ENCODE measurements at places on chromosomes 6 and 20.

DNA sequence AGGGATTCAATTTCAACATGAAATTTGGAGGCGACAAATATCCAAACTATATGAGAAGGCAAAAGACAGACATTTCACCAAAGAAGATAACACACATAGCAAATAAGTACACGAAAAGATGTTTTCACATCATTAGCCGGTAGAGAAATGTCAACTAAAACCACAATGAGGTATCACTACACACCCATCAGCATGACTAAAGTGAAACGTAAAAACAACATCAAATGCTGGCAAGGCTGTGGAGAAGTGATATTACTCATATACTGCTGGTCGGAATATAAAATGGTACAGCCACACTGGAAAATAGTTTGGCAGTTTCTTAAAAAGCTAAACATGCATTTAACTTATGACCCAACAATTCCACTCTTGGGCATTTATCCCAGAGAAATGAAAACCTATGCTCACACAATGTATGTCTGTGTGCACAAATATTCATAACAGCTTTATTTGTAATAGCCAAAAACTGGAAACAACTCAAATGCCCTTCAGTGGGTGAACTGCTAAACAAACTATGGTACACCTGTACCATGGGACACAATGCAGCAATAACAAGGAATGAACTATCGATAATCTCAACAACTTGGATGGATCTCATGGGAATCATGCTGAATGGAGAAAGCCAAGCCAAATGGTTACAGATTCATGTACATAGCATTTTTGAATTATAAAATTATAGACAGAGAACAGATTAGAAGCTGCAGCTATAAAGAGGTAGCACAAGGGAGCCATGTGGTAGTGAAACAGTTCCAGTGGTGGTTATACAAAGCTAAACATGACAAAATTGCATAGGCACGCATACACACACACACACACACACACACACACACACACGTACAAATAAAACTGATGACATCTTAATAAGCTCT lies 8.6 kb downstream of the ADAT2 start:
- DNase-seq, result no peak

DNA sequence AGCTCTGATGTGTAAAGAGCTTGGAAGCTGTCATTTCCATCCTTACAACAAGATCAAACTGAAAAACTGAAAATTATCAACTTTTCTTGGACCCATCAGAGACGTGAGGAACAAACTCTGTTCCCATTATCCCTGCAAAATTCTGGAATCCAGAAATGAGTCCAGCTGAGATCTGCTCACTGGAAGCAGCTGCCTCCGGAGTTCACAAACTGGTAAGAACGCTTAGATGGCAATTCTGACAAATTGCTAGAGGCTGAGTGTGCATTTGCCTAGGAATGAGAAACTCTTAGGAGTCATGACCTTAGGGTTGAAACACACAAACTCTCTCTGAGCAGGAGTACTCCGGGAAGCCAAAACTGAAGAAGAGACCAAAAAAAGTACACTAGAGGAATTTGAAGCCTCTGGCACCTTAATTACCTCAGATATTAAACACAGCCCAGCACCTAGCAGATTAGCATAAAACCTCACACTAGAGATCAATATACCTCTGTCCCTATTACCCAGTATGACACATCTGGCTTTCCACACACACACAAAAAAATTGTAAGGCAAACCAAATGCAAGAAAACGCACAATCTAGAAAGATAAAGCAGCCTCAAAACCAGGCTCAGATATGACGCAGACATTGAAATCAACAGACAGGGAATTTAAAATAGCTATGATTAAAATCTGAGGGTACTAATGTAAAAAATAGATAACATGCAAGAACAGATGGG lies 233.5 kb upstream of the SGK1 start:
- no peak for DNase-seq

DNA sequence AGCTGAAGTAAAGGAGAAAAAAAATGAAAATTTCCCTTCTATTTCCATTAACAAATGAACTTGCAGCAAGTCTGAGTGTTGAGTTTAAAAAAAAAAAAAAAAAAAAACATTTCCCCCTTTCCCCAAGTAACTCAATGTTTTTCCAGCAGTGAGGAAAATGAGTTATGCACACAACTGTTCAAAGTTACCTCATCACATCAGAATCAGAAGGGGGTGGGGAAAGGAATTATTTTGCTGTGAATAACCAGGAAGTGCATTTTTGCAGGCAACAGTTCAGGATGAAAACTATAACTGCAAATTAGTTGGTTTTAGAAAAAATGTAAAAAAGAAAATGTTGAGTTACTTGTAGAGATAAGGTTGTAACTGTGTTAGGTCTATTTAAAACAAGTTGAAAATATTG lies 568.9 kb upstream of the CITED2 start:
- no peak for DNase-seq

GRCh38 chr6:14210077-14210476 lies 92.5 kb downstream of the CD83 start:
- no peak for DNase-seq

DNA sequence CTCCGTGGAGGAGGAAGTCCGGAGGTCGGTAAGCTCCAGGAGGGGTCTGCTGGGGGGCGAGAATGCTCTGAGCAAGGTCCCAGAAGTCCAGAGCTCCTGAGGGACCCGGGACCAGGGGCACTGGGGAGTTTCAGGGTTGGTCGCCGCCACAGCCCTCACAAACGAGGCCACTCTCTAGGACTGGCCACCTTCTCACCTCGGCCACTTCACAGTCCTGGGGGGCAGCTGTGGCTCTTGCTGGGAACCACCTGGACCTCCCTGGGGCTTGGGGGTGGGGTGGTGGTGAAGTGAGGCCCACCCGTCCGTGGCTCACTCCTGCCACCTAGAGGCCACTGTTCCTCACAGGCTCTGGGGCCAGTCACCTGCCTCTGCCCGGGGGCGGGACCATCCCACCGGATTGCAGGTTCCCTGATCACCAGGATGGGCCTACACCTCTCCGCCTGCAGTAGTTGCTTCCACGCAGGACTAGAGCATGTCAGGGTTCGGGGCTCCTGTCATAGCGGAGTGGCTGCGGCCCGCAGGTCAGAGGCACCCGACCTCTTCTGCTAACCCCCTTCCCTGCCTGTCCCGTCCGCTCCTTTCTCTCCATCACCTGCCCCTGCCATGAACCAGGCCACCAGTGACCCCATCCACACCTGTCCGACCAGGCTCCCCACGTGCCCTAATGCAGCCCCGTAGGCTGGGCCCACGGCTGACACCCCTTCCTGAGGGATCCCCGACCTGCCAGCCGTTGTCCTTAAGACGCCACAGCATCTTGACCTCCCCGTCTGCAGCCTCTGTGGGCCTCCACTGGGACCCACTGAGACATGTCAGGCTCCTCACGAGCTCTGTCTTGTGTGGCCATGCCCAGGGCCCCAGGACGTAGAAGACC lies 5.1 kb upstream of the TCEA2 start:
- peak; percentile 50 for DNase-seq

DNA sequence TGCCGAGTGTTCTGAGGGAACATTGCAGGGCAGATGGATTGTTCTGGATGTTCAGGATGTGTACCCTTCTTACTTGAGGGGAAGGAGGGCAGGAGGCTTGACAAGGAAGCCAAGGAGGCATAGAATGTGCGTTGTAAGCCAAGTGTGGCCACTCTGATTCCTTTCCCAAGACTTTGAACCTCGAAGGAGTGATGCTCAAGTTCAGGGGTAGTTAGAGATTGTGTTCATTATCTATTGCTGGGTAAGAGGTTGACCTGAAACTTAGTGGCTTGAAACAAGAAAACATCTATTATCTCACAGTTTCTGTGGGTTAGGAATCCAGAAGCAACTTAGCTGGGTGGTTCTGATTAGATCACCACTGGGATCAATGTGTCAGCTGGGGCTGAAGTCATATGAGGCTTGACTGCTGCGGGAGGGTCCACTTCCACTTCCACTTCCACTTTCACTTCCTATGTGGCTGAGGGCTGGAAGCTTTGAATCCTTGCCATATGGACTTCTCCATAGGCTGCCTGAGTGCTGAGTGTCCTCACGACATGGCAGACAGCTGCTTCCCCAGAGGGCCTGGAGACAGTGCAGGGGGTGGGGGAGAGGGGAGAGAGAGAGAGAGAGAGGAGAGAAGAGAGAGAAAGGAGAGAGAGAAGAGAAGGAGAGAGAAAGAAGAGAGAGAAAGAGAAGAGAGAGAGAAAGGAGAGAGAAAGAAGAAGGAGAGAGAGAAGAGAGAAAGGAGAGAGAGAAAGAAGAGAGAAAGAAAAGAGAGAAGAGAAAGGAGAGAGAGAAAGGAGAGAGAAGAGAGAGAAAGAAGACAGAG lies 6.9 kb upstream of the CD40 start:
- no peak for DNase-seq

DNA sequence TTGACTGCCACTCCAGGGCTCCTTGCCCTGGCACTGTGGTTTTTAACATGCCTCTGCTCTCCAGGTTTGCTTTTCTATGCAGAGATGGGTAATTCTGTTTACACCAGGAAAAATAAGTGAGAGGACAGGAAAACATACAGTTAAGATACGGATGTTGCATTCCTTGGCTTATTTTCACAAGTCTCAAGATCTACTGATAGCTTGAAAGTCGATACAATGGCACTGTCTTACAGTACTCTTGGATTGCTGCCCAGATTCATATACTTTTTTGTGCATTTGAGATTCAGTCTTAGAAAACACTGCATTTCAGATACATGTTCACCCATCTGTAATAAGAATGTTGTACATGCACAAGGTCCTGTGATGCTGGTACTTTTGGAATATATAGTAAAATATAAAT lies 159.6 kb upstream of the FLRT3 start:
- no peak for DNase-seq

- no peak for DNase-seq
Observed at GRCh38 chr6:28794175-28795002, 129.4 kb downstream of the TRIM27 start.

DNA sequence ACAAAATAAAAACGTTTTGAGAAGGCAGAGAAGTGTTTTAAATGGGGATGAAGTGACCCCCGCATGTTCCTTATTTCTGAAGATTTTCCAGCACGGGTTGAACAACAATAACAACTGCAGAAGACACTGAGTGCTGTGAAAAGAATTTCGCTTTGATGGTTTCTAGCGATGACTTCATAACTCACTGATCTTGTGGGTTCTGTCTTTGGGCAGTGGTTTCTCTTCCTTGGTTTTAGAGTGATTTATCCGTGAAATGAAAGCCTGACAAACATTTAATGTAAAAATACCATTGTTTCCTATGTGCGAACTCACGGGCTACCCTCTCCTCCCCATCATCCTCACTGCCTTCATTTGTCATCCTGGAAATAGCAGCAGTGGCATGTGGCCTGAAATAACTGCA lies 793.9 kb downstream of the QKI start:
- DNase-seq, result no peak

- no peak for DNase-seq
Observed at GRCh38 chr6:11322252-11322885, 89.9 kb upstream of the NEDD9 start.

GRCh38 chr6:14903176-14904038 lies 342.5 kb upstream of the JARID2 start:
- DNase-seq, result no peak

DNA sequence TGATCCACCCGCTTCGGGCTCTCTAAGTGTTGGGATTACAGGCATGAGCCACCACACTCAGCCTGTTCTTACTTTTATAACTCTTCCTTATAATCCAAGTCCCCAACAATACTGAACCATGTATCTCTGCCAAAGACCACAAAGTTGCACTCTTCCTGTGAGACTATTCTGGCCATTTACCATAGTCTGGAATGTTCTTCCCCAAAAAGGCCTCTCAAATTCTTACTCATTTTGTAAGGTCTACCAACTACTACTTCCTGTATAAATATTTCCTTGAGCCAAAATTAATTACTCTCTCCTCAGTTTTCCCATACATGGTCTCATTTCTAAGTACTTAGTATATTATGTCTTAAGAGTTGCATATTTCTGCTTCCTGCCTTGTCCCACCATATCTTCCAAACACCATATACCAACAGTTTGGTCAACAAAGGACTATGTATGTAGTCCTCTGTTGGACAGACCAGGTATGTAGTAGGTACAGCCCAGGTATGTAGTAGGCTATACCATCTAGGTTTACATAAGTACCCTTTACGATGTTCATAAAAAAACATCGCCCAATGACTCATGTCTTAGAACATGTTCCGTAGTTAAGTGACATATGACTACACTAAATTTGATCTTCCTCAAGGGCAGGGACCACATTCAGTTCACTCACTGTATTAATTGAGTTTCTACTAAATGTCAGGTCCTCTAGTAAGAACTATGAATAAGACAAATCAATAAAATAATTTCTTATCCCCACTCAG lies 22.0 kb downstream of the RANBP9 start:
- no peak for DNase-seq

DNA sequence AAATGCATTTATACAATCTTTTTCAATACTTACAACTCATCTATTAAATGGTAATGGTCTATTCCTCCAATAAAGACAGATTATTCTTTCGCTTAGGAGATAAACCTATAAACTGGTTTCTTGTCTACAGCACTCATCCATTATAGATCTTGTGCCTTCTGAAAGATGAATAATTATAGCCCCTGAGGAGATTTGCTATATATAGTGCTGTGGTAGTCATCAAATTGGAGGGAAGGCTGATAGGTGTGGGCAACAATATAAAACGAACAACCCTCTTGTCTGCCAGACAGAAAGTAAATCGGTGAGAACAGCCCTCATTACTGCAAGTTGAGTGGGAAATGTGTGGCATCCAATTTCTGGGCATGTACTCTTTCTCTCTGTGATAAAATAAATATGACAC lies 292.5 kb upstream of the CNR1 start:
- no peak for DNase-seq

- no peak for DNase-seq
Observed at GRCh38 chr6:23111984-23112383, 542.6 kb downstream of the HDGFL1 start.

- no peak for DNase-seq
Observed at GRCh38 chr6:6873778-6874177, 234.0 kb upstream of the RREB1 start.

- DNase-seq, result no peak
Observed at GRCh38 chr6:45123023-45123422, 205.1 kb upstream of the RUNX2 start.

GRCh38 chr20:47583551-47583950 lies 81.9 kb downstream of the NCOA3 start:
- no peak for DNase-seq

DNA sequence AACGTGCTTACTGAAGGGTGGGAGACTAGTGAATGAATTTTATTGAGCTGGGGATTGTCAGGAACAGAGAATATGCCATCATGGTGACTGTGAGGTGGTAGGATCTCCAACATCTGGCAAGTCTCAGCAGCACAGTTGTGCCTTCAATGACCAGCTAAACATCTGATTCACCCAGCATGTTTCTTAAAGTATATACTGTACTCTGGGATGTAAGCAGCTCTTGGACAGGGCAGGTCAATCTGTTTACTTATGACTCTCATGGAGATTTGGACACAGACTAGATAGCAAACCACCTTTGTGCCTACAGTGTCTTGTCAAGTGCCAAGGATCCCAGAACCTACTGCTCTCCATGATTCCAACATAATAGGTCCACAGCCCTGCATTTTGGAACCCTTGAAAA lies 801.0 kb upstream of the CITED2 start:
- no peak for DNase-seq

GRCh38 chr20:62701161-62702012 lies 7.2 kb upstream of the NTSR1 start:
- no peak for DNase-seq

GRCh38 chr6:88499845-88500699 lies 333.9 kb upstream of the CNR1 start:
- no peak for DNase-seq

Measured in NCI-H510A treated with DMSO at 0.1 percent for 48 hours (cell line).